ENCODE measurements at places on chromosomes 11 and 22.
A peak's percentile ranks its signal among the peaks of the same experiment; 100 is the strongest.

DNA sequence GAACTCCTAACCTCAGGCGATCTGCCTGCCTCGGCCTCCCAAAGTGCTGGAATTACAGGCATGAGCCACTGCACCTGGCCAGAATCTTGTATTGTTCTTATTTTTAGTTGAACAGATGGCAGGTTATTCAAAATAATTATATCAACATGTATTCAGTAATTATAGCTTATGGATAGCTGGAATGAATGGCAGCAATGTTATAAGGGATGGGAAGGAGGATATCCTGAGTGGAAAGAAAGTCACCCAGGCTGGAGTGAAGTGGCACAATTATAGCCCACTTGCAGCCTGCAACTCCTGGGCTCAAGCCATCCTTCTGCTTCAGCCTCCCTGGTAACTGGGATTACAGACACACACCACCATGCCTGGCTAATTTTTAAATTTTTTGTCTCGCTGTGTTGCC is 88.1 kb downstream of the MED15 start:
- DNase-seq = no peak

DNA sequence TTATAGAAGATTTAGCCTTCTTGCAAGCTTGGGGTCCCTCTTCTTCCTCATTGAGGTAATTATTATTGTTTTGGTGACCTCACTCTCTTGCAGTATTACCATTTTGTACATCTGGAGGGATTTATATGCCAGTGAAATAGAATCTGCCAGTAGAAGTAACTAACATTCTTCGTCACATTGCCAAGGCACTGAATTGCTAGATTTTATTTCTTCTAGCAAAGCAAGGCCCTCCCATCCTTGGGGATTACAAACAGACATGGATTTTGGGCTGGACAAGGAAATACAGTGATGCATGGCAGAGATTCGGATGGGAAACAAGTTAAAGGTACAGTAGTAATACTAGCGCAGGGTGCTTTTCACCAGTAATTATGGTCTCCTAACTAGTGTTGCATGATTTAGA is 7.8 kb downstream of the ADAMTS15 start:
- no peak for DNase-seq

DNA sequence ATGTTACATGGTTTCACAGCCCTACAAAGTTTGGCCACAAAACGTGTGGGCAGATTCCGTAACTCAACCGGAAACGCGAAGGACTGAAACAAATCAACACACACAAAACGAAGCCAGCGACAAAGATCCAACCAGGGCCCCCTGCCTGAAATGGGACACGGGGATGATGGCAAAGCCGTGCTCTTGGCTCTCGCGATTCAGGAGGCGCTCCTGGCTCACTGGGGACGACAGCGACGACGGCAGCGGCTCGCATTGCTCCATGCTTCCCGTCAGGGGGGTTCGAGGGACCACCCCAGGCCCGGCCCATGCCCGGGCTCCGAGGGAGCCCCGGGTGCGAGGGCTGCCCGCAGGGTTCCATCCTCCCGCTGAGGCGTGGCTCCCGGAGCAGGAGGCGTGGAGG is 4786.8 kb upstream of the OR11H1 start:
- no peak for DNase-seq

DNA sequence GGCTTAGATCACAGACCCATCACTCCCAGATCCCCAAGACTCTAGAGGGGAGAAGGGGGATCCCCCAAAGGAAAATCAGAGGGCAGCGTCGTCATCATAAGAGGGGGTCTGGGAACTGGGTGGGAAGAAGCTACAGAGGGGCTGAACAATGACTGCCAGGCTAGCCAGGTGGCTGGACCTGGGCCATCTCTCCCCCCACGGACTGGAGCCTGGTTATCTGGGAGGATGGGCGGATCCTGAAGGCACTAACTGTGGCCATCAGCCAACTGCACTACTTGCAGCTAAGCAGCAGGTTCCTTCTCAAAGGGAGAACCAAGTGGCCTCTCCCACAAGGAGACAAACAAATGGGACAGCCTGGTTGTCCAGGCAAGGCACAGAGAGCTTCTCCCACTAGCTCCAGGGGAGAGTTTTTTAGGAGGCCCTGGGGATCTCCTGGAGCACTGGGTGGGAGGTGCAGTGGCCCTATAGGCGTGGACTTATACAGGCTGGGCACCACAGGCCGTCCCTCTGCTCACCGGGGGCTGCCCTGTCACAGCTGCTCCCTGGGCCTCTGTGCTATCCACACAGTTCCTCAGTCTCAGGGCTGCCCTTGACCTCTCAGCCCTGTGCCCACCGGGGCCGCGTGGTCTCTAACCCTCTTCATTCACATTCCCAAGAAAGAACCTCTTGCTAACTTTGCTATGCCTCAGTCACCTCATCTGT is 15.4 kb downstream of the P2RY6 start:
- no peak for DNase-seq

- no peak for DNase-seq
Observed at GRCh38 chr22:25645266-25645665, 80.8 kb downstream of the GRK3 start.

DNA sequence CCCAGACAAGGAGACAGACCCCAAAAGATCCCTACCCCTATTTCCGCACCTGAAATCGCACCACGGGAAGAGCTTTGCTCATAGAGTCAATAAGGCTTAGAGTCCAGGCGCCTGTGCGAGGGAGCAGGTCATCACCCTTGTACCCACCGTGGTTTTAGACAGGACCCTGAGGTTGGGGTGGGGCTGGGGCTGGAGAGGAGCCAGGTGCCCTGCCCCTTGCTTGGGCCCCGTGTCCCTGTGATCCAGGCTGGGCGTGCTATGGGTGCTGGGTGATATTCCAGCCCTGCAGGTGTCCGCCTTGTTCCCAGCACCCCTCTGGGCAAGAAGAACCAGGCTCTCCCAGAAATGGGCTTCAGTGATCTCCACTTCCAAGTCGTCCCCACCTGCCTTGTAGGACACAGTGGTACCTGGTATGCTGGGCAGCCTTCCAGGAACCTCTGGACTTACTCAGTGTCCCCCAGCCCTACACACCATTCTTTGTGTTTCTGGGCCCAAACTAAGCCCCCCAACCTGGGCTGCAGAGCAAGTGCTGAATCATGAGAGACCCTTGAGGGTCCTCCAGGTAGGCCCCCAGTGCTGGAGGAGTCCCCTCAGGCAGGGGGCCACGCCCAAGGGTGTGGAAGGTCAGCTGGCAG is 4.5 kb downstream of the CD81 start:
- no peak for DNase-seq

- no peak for DNase-seq
Observed at GRCh38 chr11:97888641-97889040, 1132.1 kb upstream of the CNTN5 start.

DNA sequence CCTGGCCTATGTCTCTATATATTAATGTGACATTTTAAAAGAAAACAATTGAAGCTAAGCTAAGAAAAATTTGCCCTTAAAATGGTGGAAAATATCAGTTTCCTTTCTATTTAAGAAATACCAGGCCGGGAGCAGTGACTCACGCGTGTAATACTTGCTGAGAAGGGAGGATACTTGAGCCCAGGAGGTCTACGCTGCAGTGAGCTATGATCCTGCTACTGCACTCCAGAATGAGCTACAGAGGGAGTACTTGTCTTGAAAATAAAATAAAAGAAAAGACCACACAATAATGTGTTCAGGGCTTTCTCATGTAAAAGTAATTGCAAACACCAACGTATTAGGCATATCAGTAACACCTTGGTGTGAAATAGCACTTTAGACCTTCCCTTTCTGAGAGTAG is 1.4 kb upstream of the PRSS23 start:
- no peak for DNase-seq

GRCh38 chr11:3667149-3668035 is 3.8 kb downstream of the CHRNA10 start:
- DNase-seq = no peak

DNA sequence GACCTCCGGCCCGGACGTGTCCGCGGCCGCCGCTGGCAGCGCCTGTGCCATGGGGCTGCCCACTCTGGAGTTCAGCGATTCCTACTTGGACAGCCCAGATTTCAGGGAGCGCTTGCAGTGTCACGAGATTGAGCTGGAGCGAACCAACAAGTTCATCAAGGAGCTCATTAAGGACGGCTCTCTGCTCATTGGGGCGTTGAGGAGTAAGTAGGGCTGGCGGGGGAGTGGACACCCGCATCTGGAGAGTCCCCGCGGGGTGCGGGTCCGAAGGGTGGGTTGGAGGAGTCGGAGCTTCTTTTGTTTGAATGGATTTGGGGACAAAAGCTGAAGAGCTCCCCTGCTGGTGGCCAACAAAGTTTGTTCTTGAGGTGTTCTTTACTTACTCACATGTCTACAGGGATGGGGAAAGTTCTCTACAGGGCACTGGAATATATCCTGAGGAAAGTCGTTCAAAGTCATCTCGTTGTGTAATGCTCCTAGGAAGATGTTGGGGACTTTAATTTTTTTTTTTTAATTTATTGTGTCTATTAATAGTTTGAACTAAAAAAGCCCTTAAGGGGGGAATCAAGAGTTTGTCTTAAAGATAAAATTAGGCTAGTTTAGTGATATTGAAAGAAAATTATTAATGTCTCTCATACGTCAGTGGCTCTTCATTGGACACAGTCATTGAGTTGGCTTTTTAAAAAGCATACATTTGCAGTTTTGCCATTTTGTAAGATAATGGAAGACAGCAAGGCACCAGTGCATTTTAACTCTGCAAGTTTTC is 725 bp downstream of the ARHGAP42 start:
- DNase-seq = peak; percentile 86

DNA sequence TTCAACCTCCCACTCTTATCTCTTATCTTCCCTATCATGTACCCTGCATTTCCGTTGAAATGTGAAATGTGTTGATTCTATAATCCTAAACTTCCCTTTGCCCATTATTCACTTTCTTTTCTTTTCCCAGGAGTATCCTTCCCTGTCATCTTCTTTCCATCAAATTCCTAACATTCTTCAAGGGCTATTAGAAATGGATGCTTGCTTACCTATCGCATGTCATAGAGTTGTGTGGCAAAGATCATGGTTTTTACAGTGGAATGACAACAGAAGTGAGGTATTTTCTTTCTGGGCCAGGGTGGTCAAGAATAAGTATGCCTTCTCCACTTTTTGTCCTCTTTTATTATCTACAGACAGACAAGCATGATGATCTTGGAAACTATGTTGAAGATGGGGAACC is 124.4 kb upstream of the SLC5A12 start:
- no peak for DNase-seq

DNA sequence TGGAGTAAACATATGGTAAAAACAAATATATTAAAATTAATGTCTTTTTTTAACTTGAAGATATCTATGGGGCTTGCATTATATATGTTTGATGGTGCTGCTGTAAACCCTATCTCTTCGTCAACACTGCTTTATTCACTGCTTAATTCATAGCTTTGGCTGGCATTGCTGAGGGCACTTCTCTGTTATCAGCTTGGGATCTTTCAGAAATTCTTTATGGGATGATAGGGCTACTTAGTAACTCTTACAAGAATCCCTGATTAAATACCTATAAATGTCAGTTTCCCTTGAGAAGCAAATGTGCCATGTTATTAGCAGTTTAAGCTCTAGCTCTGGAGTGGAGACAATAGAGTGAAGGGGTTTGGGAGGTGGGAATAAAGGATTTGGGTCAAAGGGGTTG is 112.3 kb downstream of the SWAP70 start:
- DNase-seq = no peak

- DNase-seq = peak; percentile 62
Observed at GRCh38 chr22:37806409-37807333, 1.1 kb upstream of the GCAT start.

DNA sequence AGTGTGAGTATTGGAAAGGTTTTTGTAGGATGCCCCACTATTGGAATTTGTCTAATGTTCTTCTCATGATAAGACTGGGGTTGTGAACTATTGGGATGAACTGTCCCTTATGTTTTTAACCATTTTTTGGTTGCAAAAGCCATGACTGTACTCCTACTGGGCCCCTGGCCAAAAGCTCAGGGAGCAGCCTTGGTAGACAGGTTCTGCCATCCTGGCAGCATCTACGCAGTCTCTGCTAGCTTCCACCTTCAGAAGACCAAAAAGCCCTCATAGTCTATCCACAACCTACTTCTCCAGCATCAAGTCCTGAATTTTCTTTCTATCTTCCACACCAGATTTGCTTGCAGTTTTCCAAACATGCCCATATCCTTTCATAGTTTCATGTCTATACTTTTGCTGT is 211.8 kb downstream of the TENM4 start:
- DNase-seq = no peak

- no peak for DNase-seq
Observed at GRCh38 chr22:24161909-24162308, 19.4 kb upstream of the SUSD2 start.

- no peak for DNase-seq
Observed at GRCh38 chr11:70038034-70038834, 39.9 kb upstream of the ANO1 start.

- no peak for DNase-seq
Observed at GRCh38 chr22:47633111-47633510, 870.7 kb downstream of the TBC1D22A start.

GRCh38 chr11:120144501-120144900 is 6.6 kb upstream of the TRIM29 start:
- no peak for DNase-seq

- peak; percentile 35 for DNase-seq
Observed at GRCh38 chr22:30234786-30235470, 11.6 kb downstream of the LIF start.

- no peak for DNase-seq
Observed at GRCh38 chr11:115939731-115940421, 435.7 kb upstream of the CADM1 start.

DNA sequence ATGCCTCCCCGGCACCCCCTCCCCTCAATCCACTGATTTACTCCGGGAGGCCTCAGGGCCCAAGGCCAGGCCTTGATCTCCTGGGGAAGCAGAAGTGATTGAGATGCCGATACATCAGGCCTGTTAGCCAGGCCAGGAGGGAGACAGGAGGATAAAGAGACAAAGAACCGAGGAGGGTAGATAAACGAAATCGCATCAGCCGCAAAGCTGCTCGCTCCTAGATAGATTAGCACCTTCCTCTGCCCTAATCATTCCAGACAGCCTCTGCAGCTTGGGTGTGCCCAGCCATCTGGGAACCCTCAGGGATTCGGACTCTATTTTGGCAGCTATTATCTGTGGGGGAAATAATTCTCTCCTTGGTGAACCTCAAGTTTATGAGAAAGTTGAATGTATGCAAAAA is 121.2 kb downstream of the ABTB2 start:
- DNase-seq = no peak

- DNase-seq = peak; percentile 72
Observed at GRCh38 chr22:37674951-37675929, at the start of gene LGALS1. Gene LGALS1 (plus strand): TSS chr22:37675636. CDS start chr22:37675703, 67 bp downstream.

DNA sequence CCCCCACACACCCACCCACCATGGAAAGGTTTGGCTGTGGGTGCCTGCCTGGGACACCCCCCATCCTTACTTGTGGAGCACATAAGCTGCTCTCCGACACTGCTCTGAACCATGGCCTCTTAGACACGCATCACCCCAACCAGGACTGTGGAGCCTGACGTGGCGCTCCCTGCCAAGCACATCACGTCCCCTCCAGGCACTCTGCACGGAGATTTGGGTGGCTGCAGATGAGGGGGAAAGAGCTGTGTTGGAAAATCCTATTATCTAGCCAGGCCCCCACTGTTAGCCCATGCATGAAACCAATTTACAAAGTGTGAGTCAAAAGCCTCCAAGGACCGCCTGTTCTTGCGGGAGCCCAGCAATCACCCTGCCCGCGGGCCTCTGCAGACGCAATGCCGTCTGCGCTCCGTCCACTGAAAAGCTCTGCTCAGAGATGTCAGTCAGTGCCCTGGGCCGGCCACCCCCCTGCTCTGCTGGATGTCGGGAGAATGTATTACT is 163.4 kb upstream of the NECTIN1 start:
- peak; percentile 19 for DNase-seq

All from right kidney (tissue), 9 donors.